ENCODE measurements at places on chromosomes 5 and 9.
A peak's percentile ranks its signal among the peaks of the same experiment; 100 is the strongest.

DNA sequence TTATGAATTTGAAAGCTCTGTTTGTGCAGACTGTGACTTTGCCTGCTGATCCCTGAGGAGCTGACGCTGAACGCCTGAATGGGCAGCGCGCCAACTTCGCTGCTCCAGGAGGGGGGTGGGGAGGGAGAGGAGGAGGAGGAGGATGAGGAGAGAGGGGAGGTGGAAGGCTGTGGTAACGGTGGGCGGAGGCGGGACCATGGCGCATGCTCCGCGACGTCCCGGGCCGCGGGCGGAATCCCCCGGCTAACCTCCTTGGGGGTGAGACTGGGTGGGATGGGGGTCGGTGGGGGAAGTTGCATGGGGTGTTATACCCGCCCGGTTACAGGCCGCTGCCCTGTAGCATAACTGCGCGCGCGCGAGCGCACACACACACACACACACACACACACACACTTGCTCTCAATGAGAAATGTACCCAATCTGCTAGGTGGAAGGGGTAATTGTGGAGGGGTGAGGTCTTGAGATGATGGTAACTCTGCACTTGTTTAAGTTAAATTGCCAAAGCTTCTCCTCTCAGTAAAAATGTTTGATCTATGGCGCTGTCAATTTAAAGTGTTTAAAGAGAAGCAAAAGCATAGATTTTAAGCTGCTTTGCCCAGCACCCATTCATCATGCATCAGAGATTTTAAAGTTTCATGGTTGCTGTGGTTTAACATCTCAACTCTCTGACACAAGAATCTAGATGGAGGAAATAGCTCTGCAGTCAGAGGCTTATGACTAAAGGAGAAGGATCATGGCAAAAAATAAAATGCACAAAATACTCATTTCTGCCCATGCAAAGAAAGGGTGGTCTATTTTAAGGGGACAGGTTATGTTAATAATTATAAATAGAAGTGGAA, 76.6 kb upstream of the TBCA start:
- peak; percentile 82 for DNase-seq

DNA sequence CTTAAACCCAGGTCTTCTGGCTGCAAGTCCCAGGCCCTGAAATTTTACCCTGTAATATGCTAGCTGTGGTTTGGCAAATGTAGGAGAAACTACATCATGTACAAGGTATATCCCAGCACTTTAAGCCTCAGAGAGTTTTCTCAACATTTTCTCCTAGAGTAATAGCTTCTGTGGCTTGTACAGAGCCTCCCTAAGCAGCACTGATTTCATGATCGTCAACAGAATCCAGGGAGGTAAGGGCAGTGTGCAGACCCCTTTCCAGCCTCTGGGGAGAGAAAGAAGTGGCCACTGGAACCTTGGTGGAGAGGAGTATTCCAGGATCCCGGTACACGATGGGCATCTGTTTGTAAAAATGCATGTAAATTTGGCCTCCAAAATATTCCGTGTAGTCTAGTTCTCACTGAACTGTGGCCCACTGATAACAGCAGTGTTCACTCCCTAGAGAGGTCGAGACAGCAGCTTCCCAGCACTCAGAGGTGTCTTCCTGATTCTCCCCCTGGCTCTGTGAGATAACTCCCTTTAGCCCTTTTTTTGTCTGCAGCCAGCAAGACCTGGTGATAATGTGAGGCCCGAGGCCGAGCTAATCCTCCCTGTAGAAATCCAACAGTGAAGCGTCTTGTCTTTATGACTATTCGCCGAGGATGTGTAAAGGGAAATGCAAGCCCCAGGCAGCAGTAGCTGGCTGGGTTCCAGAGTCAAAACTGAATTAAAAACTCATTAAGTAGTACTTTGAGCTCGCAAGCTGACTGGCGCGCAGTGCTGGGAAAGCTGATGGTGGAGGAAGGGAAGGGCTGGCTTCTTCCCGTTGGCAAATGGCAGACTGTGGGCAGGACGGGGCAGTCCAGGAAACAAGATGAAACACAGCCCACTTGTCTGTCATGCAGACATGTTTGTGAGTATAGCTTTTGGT, 59.0 kb downstream of the MAP1B start:
- no peak for DNase-seq

GRCh38 chr9:132973713-132974112, 4.8 kb upstream of the GFI1B start:
- no peak for DNase-seq

- DNase-seq = no peak
Observed at GRCh38 chr9:99730062-99730461, 91.6 kb upstream of the NR4A3 start.

DNA sequence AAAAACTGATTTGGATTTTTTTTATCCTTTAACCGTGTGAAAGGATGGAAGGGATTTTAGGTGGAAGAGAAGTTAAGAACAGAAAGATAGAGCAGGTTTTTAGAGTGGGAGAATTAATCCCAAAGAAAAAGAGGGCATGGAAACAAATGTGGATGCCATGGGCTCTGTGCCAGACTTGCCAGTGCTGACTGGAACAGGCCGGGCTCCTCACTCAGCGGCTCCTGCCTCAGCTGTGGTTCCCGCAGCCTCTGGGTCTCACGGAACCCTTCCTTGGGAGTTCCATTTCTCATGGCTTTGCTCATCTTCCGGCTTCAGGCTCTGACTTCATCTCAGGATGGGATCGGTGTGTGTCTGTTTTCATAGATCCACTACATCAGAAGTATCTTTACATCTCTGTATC, 30.4 kb upstream of the SLC2A8 start:
- DNase-seq = no peak

- DNase-seq = no peak
Observed at GRCh38 chr5:118076490-118076889, 911.9 kb downstream of the DTWD2 start.

DNA sequence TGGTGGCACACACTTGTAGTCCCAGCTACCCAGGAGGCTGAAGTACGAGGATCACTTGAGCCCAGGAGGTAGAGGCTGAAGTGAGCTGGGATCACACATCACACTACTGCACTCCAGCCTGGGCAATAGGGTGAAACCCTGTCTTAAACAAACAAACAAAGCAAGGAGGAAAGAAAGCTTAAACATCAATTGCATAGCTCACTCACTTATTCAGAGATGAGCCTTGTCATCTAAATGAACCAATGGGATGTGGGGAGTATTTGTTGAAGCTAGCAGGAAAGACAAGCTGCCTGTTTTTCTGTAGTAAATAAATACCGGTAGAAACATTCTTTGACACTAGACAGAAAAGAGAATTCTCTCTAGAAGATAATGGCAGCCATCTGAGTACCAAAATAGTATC, 161.0 kb upstream of the SLC12A2 start:
- DNase-seq = no peak

- no peak for DNase-seq
Observed at GRCh38 chr5:44860267-44860666, 51.5 kb downstream of the MRPS30 start.

DNA sequence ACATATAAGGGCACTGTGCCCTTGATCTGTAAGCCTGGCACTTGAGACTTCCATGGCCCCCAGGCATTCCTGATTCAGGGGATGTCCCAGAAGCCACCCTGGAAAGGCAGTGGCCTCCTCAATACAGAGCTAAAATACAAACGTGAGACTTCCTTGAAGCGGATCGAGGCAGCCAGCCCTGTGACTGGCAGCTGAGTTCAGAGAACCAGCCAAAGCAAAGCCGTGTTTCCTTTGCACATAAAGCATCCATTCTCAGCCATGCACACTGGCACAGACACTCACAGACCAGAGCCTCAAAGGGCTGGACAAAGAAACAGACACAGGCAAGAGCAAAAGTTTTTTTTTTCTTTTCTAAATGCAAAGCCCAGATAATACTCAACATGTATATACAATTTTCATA, 18.8 kb upstream of the CPEB4 start:
- DNase-seq = peak; percentile 52

- no peak for DNase-seq
Observed at GRCh38 chr9:5773324-5773999, 59.5 kb downstream of the ERMP1 start.

- no peak for DNase-seq
Observed at GRCh38 chr5:24714746-24715145, 70.0 kb upstream of the CDH10 start.

DNA sequence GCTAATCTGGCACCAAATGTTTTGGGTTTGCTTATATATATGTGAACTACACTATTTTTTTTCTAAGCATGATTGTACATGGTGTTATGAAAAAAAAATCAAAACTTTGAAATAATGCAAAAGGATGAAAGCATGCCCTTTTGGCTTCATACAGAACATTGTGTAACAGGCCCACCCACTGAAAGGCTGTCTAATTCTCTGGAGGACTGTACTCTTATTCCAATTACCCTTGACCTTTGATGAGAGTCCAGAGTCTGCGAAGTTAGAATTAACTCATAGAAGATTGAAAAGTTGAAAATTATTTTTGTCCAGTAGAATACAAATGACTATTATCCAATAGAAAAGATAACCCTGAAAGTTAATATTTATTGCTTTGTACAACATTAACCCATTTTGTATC, 117.4 kb downstream of the ADAMTS12 start:
- DNase-seq = no peak

DNA sequence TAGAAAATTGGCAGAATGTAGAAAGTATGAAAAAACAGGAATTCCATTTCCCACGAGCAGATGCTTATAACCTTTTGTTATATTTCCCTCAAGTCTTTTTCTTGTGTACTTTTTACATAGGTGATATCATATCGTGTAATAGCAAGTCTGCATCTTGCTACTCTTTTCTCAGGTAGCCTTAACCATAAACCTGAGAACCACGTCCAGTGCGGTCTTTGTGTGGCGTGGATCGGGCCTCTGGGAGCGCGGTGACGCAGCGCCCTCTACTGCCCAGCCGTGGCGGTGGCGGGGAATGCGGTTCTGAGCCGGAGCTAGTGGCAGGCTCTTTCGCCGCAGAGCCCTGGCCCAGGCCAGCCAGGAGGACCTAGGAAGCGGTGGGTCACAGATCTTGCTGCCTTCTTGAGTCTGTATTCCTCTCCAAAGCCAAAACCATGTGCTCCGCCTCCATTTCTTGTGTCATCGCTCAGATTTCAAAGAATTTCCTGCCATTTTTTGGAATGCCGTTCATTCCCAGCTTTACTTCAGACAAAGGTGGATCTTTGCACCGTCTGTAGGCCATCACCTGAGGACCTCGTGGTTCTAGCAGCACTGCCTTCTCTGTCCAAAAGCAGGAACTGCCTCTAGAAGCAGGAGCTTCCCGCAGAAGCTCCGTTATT, 71.9 kb downstream of the MVB12B start:
- peak; percentile 88 for DNase-seq

DNA sequence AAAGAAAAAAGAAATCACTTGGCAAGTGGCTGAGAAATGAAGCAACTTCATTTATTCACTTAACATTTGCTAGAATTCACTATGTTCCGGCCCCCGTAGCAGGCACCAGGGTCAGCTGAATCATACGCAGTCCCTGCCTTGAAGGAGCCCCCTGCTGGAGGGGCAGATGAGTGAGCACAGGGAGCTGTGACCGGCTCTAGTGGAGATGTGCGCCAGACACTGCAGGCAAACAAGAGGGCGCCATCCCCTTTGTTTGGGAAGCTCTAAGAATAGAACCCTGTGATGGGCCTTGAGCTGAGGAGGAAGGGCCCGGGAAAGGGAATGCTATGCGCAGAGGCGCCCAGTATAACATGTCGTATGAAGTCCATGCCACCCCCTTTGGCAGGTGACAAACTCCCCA, 20.2 kb upstream of the RPL26L1 start:
- peak; percentile 81 for DNase-seq

DNA sequence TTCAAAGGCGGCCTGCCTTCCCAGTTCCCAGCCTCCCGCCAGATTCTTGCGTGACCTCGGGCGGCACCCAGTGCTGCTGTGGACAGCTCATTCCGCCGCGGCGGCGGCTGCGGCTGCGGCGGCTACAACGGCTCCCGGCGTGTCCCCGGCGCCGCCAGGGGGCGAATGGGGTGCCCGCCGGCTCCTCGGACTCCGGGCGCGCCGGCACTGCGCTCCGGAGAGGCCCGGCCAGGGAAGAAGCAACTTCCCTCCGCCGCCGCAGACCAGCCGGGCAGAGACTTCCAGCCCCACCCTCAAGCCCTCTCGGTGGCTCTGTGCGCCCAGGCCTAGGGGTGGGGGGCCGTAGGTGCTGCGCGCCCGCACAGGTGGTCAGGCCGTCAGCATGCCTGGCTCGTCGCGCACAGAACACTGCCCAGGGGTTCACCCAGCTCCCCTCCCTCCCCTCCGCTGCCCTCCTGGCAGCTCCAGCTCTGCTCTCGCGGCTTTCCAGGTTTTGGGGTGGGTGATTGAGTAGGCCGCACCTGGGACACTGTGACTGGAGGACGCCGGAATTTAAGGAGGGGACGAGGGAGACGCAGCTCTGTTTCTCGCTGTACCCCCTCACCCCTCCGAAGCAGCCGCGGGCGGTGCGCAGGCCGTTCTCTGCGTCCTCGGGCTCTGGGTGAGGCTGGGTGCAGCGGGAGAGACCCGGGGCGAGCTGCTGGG, 20.2 kb downstream of the IGIP start:
- DNase-seq = peak; percentile 89

DNA sequence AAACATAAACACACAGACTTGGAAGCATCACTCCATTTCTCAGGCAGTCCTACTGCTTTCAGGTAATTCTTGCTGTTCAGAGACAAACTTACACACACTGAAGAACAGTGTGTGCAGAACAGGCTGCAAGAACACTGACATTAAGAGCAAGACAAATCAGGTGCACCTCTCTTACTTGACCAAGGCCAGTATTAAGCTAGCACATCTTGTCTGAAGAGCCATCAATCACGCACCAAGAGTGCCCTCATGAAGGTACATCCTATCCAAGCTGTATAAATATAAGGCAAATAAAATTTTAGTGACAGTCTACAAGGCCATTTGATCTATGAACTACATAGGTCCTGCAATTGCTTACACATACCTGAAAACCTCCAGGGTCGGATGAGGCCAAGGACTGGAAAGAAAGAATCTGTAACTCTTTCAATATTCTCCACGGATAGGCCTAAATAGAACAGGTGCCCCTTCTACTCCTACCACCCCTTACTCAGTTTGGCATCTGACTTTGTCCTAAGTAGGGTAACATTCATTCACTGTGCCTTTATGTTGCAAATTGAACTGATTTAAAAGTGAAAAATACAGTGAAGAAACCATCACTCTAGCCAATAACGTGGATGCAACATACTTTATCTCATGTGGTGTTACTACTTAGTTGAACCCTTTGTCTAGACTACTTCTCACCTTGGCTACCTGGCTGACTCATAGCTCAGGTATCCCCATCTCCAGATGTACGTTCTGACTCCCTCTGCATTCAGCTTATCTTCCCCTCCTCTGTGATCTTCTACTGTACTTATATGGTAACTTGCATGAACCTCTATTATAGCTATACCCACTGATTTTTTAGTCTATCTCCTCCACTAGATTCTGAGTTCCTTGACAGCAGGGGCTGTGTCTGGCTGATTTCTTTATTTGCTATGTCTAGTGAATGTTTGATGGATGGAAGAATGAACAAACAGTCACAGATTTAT, 256.3 kb downstream of the KIAA0825 start:
- DNase-seq = peak; percentile 63

DNA sequence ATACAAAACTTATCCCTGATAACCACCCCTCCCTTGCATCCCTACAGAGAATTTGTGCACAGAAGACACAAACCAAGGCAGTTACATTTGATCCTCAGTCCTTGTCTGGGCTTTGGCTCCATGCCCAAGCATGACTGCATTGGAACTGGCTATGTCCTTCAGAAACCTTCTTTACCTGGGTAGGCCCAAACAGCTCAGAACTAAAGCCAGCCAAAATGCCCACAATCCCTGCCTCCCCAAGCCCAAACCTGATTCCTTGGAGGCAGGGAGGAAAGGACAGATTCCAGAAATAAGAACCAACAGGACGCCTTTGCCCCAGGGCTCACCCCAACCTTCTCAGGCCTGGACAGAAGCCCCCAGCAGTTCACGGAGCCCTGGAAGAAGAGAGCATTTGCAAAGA, 8.2 kb downstream of the IL17B start:
- no peak for DNase-seq

GRCh38 chr9:77851882-77852595, 179.6 kb downstream of the GNAQ start:
- DNase-seq = no peak
